ENCODE measurements at places on chromosomes 16 and 17.

DNA sequence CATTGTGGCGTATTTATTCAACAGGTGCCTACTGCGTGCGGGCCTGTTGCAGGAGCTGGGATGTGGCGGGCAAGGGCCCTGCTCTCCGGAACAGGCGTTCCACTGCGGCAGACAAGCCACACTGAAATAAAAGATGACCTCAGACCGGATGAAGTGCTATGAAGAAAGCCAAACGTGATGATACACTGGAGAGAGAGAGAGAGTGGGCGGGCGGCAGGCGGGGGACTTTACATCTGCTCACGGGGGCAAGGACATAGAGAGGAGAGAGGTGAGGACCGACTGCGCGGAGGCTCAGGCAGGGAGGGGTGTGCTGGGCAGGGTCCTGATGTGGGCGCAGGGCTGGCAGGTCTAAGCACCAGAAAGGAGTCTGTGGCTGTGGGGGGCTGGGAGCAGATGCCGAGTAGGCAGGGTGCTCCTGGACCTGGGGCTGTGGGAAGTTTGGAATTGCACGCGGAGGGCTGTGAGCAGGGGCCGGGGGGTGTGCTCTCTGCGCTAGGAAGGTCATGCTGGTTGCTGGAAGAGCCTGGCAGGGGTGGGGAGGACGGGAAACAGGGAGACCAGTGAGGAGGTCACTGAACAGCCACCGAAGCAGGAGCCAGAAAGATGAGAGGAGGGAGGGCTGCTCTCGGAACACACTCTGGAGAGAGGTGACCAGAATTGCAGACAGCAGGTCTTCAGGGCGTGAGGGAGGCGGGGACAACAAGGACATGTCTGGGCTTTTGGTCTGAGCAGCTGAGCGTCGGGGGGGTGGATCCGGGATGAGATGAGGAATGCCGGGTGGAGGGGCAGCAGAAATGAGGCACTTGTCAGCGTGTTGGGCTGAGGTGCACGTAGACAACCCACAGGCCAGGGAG lies 9.9 kb downstream of the MXRA7 start:
- peak; percentile 71 for DNase-seq

GRCh38 chr17:45311760-45312476 lies 4.9 kb downstream of the MAP3K14 start:
- no peak for DNase-seq

DNA sequence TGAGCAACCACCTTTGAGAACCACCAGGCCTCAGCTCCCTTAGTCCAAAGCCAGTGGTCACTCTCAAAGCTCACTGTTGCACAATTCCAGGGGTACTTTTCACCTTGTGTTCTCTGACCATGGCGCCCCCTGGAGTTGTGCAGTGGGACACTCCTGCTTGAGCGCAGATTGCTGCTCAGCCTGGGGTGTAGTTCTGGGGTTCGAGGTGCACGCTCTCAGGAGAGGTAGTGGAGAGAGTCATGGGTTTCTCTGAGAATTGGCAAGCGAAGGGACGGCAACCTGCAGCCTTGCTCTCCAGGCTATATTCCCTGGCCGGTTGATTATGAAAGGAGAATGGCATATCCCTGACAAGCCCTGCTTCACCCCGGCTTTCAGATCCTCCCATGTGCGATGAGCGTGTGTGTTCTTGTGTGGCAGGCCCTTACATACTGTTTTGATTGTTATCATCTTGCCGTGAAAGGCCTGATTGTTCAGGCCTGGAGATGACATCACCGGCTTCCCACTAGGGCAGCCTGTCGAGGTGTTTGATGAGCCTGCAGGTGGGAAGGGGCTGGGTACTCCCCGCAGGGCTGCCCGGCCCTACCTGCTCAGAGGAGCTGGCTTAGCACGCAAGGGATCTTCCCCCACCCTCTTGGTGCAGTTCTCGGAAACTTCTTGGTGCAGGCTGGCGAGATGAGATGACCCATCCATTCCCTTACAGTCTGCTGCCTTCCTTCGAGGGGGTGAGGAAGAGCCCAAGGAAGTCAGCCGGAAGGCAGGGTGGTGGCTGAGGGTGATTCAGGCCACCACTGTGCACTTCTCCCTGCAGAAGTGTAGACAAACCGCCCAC lies 431.2 kb downstream of the SLC39A11 start:
- DNase-seq = no peak

- DNase-seq = no peak
Measured at GRCh38 chr16:3873482-3874173, 6.9 kb downstream of the CREBBP start.

DNA sequence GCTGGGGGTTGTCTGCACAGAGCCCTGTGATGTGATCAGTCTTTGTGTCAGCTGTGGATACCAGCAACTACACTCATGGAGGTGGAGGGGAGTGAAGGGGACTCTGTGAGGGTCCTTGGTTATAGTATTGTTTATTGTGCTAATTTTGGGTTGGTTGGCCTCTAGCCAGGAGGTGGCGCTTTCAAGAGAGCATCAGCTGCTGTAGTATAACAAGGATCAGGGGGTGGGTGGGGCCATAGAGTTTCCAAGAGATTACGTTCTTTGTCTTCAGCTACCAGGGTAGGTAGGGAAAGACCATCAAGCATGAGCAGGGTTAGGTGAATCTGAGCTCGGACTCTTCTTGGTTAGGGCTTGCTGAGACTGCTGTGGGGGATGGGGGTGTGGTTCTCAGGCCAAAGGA lies 97.1 kb upstream of the HS3ST3A1 start:
- DNase-seq = no peak

DNA sequence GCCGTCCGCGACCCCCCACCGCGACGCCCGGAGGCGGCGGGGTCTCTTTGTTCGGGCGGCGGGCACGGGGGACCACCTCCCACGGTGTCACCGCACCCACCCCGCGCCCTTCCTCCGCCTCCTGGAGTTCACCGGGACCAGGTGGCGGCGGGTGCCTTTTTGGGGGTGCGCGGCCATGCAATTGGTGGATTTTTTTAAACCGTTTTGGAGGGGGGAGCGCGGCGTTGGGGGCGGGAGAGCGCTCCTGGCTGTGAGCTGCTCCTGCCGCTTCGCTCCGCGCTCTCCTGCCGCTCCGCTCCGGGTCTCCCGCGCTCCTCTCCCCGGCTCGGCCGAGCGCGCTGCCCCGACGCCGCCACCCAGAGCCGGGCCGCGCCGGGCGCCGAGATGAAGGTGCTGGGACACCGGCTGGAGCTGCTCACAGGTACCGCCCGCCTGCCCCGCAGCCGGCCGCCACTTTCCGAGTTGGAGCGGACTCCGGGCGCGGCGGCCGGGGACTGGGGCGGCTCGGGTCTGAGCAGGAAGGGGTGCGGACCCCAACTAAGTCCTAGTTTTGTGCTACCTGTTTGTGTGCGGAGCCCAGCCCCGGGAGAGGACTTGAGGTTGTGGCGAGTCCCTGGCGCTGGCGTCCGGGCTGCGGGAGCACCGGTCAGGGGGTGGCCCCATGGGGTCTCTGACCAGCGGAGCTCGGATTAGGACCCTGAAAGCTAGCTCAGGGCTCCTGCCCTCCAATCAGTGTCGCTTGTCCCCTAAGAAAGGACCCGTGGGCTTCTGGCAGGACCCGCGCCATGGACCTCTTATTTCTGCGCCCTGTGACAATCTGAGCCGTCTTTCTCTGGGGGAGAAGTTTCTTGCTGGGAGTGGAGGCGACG lies 35.7 kb upstream of the NDRG4 start:
- no peak for DNase-seq

GRCh38 chr17:67993153-67993997 lies 2.9 kb downstream of the C17orf58 start:
- DNase-seq = peak; percentile 82

DNA sequence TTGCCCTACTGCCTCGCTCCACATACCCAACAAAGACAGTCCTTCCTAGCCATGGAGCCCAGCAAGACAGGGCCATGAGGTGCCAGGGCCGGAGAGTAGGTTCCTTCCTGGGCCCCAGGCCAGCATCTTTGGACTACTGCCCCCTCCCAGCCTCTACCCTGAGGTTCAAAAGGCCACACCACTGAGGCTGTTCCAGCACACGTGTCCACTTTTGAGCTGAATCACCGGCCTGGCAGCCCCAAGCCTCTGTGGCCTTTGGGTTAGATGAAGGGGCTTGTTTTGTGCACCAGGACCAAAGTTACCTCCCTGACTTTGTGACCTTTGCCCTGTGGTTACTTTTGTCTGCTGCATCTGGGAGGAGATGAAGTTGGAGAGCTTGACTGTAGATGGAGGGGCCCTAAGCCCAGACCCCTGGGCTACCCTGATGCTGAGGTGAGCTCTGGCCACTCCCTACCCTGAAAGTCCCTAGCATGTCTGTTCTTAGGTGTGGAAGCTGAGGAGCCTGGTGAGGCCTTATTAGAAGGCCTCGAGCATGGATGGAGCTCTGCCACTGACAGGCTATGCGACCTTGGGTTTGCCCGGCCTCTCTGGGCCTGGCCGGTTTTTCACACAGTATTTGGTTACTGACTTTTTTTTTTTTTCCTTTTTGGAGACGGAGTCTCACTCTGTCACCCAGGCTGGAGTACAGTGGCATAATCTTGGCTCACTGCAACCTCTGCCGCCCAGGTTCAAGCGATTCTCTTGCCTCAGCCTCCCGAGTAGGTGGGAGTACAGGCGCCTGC lies 12.0 kb downstream of the SEZ6 start:
- DNase-seq = no peak

- DNase-seq = no peak
Measured at GRCh38 chr16:11046382-11046931, 102.1 kb downstream of the CLEC16A start.

- DNase-seq = no peak
Measured at GRCh38 chr16:47617732-47618131, 156.6 kb downstream of the PHKB start.

GRCh38 chr17:71942626-71943025 lies 178.2 kb upstream of the SOX9 start:
- DNase-seq = no peak

GRCh38 chr17:45316434-45317110 lies at the start of gene MAP3K14:
Gene MAP3K14 (minus strand): TSS chr17:45317020. CDS start chr17:45290745, 26,275 bp downstream.
- peak; percentile 58 for DNase-seq

DNA sequence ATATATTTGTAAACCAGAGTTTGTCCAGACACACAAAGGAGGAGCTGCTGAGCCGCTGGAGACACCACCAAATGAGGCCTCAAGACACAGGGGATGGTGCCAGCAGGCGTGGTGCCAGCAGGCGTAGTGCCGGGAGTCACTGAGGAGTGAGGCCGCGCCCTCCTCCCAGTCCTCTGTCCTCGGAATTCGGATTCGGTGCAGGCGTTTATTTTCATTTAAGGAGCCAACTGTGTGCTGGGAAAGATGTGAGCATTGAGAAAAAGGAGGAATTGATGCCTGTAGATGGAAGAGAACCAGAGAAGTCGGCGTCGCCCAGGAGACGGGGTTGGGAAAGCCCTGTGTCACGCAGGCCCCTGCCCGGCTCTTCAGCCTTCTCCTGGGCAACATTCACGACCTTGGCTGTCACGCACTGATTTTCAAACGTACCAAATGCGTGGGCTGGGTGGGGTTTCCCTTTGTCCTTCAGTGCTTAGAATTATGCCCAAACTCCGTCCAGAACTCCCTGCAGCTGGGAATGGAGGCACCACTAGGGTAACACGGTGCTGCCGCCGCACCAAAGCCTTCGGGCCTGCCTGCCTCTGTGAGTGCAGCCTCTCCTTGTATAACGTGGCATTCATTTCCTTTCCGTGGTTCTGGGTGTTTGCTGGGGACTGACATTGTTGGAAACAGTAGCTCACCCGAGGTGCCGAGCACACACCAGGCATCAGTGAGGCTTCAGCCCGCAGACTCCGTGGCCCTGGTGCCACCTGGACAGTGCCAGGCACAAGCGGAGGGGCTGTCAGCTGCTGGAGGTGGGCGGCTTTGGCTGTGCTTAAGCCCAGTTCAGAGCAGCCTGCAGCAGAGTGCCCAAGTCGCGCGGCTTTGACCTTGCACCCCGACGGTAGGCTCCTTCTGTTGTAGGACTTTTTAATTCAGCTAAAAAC lies 49.0 kb upstream of the CHMP6 start:
- peak; percentile 83 for DNase-seq

- no peak for DNase-seq
Measured at GRCh38 chr16:4389051-4389955, 17.7 kb downstream of the VASN start.

GRCh38 chr17:8887834-8888703 lies 20.6 kb upstream of the PIK3R6 start:
- peak; percentile 32 for DNase-seq

DNA sequence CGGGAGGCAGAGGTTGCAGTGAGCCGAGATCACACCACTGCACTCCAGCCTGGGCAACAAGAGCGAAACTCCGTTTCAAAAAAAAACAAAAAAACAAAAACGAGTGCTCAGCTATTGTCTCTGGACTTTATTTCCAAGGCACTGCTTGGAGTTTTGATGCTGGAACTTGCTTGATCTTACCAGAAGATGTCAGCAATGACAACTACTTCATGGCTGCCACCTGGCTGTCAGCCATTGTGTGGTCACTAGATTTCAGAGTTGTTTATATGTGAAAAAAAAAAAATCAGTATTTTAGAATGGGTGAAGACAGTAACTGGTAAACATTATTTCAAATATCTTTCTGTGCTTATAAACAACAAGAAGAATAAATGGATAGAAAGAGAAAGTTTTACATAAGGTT lies 26.3 kb upstream of the OR4D1 start:
- peak; percentile 25 for DNase-seq

- no peak for DNase-seq
Measured at GRCh38 chr17:83187782-83188311, 108.4 kb downstream of the METRNL start.

All from fibroblast of upper back skin (primary cell).